ENCODE measurements at places on chromosomes 4 and X.

DNA sequence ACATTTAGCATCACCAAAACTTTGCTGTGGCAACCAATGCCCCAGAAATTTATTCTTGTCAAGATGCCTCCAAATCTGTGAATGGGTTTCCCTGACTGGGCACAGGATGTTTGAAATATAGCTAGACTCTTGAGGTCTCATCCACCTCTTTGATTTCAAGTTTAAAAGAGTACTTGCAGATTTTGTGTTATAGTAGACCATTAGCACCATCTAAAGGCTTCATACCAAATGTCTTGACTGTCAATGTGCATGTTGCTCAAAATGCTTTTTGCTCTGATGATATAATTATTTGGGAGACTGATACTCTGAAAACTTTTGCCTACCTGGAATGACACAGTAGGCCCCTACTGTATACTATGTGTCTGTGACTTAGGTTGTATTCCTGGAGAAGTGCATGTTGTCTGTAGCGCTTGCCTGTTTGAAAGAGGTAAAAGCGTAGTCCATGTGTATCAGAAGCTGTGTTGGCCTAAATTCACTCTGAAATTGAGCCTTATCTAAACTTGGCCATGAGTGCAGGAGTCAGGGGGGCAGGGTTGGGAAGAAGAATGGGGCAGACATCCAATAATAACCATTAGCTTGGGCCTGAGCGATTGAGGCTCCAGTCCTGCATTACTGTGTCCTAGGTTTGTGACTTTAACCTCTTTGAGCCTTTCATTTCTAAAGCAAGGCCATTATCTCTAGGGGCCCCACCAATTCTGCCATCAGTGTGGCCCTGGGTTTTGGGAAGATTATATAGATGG lies 33.8 kb downstream of the NDP start:
- DNase-seq: no peak

- DNase-seq: no peak
Measured at GRCh38 chr4:75037252-75037651, 104.3 kb downstream of the PARM1 start.

DNA sequence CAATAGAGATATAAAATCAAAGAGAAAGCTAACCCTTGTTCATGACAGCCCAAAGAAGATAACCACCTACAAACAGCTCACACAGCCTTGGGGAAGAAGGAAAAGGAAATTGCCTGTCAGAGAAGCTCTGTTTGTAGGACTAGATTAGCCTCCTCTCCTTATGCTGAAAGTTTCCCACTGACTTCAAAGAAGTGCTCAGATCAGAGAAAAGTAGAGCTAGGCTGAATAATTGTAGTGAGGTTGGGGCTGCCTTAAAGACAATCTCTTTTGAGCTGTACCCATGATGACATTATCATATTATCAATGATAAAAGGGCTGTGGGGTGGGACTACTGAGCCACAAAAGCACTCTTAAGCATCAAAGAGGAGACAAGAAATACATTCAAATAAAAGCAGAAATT lies 223.0 kb upstream of the GALNT7 start:
- DNase-seq: no peak

DNA sequence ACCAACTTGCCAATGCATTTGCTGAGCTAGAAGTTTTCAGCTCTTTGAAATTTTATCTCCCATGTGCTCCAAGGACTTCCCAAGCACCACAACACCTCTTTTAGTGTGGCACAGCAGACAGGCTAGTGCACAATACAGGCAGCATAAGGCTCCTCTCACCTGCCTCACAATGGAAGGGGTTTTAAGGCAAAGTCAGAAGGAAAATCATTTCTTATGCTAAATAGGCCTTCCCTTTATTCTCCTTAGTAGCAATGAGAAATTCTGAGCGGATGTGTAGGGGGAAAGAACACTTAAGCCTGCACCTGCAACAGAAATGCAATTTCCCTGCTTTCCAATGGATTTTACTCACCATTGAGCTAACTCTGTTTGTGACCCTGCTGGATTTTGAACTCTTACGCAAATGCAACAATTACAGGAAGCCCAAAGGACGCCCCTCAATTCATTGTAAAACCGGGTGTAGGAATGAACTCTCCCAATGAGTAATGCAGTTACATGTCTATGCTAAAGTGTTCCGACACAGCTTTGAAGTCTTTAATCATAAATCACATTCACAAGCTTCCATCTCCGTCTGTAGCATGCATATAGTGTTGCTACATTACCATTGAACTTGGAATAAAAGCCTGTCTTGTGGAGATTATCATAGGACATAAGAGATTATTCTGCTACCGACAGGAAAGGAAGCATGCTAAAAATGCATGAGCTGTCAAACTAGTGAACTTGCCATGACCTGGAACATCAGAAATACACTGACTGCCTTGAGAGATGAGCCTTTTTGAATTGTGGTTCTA lies 1084.9 kb downstream of the RPA4 start:
- DNase-seq: no peak

DNA sequence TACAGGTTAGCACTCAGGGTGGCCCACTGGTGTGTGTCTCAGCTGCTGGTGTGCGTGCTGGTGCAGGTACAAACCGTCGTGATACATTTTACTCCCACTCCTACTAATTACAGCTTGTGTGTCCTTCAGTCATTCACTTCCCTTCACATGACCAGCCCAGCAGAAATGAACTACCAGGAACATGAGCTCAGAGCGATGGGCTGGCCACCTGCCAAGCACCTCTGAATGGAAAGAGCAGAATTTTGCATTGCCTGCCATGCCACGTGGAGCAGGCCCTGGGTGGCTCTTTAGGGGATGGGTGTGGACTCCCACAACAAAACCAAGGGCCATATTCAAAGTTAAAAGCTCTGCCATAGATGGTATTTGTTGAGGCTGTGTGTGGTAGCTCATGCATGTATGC lies 58.9 kb upstream of the PGM2 start:
- peak; percentile 38 for DNase-seq

DNA sequence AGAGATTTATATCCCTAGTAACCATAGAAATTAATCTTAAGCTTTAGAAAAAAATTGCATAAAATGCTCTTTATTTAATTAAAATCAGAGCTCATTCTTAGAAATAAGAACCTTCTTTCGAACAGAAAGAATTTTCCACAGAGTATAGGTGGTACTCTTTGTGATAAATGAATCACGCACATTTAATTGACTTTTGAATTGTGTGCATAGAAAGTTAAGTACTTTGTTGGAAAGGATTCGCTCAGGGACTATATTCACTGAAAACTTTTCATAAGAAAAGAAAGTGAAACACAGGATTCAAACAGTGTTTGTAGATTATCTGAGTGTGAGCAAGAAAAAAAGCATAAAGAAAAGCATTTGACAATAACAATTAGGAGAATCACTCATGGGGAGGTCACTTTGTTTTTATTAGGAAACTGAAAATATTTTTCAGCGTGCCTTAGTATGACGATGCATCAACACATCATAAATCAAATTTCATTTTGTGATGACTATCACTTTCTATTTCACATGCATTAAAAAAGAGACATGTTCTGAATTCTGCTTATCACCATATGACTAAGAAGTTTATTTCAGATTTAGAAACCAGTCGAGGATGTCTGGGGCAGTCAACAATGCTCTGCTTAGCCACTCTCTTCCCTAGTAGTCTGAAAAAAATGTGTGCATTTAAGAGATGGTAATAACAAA lies 49.5 kb downstream of the STX18 start:
- DNase-seq: no peak

- no peak for DNase-seq
Measured at GRCh38 chr4:36966756-36967460, 277.6 kb upstream of the NWD2 start.

DNA sequence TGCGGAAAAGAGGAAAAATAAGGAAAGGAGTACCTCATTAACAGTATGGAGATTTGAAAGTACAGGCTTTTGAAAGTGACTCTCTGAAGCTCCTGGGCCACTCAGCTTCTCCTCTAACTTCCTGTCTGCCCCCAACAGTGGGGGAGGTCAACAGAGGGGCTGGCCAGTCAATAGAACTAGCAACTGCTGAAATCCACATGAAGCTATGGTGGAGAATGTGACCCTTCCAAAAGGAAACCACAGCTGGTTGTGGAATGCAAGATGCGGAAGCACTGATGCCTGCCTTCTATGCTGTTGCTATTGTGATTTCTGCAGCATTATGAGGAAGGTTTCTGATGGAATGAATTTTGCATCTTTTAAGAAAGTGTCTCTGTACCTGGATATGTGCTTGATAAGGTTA lies 2.4 kb downstream of the CORIN start:
- no peak for DNase-seq

All from CD14-positive monocyte (primary cell).